ENCODE measurements at places on chromosomes 6 and 20.
A peak's percentile ranks its signal among the peaks of the same experiment; 100 is the strongest.

- DNase-seq = peak; percentile 30
Observed at GRCh38 chr20:44384423-44385027, 29.0 kb downstream of the HNF4A start.

DNA sequence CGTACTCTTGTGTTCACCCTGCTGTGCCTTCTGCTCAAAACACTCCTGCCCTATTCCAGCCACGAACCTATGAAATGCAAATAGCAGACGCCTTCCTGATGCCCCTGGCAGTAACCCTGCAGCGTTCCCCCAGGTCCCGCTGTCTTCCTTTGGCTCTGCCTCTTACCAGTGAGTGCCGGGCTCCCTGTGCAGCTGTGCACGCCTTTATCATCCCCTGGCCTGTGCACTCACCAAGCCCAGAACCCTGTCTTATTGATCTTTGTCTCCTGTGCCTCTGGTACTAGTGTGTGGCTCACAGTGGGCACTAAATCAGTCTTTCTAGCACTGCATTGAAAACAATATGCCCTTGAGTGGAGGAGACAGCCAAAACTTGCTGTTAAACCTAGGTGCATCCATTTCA is 19.7 kb downstream of the ZDHHC14 start:
- DNase-seq = no peak

DNA sequence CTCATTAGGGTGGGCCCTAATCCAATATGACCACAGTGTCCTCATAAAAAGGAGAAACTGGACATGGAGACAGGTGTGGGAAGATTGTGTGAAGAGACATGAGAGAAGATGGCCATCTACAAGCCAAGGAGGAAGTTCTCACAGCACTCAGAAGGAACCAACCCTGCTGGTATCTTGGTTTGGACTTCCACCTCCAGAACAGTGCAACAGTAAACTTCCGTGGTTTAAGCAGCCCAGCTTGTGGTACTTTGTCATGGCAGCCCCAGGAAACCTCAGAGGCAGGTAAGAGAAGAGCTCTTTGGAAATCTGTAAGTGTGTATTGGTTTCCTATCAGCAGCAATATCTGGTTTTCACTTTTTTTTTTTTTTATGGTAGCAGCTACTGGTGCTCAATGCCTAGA is 16.5 kb upstream of the CNKSR3 start:
- DNase-seq = no peak

DNA sequence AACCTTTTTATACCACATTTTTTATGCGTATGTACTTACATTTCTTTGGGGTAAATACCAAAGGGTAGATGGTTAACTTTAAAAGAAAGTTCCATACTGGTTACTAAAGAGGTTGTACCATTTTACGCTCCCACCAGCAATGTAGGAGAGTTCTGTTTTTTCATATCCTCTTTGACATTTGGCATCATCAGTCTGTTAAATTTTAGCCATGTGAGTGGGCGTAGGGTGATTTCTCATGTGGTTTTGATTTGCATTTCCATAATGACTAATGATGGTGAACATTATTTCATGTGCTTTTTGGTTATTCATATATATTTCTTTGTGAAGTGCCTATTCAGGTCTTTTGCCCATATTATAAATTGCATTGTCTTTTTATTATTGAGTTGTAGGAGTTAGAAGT is 194.2 kb downstream of the PRL start:
- DNase-seq = no peak

DNA sequence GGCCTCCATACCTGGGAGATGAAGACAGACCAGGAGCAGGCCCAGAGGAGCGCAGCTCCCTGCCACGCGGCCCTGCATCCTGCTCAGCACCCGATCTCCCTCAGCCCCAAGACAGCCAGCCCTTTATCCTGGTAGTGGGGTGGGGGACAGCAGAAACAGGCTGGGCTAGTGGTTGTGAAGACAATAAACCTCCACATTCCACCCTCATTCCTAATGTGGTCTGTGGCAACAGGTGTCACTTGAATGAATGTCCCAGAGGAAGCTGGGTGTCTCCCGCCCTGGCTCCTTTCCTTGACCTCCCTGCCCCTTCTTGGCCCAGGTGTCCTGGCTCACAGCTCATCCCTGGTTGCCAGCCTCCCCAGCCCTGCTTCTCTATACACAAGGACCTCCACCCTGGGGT is at the start of gene C6orf15:
Gene C6orf15, minus strand, starts transcription at position 98 of the 400 bp plus-strand sequence. Its CDS starts 20 bp downstream, at position 78.
- DNase-seq = no peak

- DNase-seq = no peak
Observed at GRCh38 chr6:116543149-116543548, 2.3 kb downstream of the TRAPPC3L start.

- no peak for DNase-seq
Observed at GRCh38 chr20:300345-300990, 3.1 kb downstream of the ZCCHC3 start.

GRCh38 chr6:33748841-33749240 is 2.1 kb upstream of the IP6K3 start:
- no peak for DNase-seq

DNA sequence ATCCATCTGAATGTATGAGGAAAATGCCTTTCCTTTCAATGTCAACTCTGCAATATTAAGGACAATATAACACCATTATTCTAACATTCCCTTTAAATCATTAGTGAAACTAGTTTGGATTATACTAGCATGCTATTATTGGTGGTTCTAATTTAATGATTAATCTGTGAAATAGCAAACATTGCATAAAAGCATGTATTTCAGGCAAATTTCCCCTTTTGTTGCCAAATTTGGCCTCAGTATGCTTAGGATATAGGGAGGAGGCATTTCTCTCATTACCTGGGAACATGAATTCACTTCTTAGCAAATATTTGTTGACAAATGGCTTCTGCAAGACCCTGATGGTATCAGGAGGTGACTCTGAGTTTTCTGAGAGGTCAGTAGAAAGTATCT is 1.6 kb downstream of the TPMT start:
- DNase-seq = no peak

DNA sequence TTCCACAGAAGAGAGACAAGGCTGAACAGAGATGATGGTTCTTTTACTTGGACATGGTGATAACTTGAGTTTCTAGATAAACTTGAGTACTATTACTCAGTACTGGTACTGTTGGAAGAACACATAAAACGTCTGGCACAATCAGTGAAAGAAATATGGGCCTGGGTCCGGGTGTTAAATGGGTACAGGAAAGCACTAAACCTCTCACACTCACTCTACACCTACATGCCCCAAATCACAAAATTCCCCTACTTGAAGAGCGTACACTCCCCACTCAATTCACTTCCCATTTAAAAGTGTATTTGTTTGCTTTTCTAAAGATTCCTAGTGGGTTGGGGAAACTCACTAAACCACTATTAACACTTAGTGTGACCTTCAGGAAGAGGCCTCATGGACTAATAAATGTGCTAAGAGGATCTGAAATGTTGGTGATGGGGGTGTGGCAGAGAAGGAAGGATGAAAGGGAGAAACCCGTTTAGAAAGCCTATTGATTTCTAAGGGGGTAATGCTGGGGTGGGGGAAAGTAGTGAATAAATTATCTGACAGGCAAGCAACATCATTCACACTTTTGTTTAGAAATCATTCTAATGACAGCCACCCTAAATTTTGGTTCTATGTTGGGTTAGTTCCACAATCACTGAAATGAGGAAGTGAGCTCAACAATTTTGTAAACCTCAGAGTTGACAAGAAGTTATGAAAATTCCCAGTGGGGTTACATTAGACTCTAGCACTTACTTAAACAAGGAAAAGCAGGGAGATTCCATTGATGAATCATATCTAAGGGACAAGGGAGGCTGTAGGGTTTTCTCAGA is 222.6 kb upstream of the MARCKS start:
- DNase-seq = no peak

- no peak for DNase-seq
Observed at GRCh38 chr6:54102238-54102637, 9.0 kb upstream of the MLIP start.

DNA sequence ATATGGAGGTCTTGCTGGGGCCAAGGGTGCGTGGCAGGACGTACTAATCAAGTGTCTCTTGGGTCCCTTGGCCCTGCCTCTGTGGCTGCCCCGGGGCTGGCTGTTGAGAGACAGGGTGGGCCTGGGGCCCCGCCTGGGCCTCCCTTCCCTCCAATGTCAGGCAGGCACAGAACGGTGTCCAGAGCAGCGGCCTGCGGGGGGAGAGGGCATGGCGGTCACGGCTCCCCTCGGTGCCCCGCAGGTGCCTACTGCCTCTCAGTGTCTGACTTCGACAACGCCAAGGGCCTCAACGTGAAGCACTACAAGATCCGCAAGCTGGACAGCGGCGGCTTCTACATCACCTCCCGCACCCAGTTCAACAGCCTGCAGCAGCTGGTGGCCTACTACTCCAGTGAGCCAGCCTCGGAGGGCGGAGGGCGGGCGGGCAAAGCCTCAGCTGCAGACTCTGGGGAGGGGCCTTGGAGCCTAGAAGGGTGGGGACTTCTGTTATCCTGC is 50.0 kb downstream of the SRC start:
- peak; percentile 73 for DNase-seq

- no peak for DNase-seq
Observed at GRCh38 chr6:31911826-31912585, 10.1 kb upstream of the ZBTB12 start.

DNA sequence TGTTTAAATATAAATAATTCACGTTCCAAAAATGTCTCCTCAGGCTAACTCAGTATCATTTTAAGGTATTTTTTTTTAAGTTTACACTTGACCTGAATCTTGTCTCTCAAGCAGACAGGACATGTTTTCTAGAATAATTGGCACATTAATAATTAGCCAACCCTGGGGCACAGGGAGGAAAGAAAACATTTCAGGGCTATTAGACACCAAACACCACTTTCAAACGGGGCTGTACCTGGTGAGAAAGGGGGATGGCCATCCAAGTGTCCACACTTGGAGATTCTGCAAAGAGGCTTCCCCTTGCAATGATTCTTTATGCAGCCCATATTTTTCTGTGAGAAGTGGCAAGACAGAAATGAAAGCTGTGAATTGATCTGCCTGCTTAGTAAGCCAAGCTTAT is 560.8 kb downstream of the CD109 start:
- no peak for DNase-seq

GRCh38 chr6:14292119-14292518 is 174.5 kb downstream of the CD83 start:
- peak; percentile 63 for DNase-seq

DNA sequence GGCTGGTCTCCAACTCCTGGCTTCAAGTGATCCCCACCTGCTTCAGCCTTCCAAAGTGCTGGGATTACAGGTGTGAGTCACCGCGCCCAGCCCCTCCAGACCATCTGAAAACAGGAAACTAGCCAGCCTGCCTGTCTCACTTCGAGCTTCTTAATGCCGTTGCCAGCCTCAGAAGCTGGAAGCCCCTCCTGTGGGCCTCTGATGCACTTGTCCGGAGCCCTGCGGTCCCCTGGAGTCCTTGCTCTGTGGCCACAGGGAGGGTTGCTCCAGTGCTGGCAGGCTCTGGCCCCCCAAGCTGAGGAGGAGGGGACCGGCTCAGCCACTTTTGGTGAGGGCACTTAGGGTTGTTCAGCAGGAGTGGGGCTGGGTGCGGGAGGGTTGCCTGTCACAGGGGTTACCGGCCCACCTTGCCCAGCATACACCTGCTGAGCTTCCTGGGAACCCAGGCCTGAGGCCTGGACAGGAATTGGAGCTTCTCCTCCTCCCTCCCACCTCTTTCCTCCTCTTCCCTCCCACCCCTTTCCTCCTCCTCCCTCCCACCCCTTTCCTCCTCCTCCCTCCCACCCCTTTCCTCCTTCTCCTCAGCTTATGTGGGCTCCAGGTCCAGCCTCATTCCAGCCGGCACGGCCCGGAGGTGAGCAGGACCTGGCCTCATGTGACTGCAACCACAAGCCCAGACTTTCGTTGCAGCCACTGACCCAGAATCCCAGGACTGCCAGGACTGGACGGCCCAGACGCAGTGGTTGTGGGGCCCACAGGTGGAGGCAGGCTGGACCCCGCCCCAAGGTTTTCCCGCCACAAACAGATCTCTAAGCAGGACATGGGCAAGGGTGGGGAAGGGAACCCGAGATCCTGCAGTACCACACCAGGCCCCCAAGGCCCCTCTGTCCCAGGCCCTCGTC is 9.4 kb upstream of the BIRC7 start:
- DNase-seq = no peak

GRCh38 chr6:63441266-63441956 is 121.6 kb upstream of the LGSN start:
- DNase-seq = peak; percentile 77

DNA sequence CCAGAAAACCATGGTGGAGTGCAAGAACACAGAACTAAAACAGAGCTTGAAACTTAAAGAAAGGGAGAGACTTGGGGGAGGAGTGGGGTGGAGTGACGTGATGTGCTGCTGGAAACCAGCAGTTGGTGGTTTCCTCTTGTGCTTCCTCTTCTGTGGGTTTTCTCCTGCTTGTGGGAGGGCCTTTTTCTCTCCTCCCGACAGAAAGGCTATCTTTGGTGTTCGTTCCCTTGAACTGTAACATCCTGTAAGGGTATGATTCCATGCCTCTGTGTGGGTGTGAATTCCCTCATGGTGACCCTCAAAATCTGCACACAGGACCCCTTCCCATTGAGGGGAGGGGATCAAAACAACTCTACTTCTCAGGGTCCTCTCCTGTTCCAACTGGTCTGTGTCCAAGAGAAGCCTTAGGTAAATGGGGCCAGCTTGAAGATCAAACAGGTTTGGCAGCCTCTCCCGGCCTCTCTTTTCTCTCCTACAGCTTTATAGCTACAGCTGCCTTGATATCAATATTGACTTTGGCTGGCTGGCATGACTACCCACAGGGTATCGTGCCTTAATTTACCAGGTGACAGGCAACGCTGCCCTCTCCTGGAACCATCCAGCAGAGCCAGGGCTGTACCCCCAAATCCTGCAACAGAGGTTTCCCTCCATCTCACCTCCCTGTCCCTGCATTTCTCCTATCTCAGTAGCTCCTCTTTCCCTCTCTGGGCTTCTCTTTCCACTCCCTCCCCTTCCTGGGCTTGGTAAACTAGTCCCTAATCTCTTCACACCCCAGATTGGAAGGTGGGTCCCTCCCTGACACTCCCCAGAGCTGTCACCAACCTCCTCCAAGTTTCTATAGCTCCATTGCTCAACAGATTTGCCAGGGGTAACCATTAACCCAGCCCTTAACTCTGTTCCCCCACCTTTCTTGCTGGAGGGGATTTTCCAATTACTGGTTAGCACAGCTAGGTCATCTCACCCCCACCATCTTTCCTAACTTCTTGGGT is 1.5 kb upstream of the MSH5 start:
- DNase-seq = peak; percentile 95

DNA sequence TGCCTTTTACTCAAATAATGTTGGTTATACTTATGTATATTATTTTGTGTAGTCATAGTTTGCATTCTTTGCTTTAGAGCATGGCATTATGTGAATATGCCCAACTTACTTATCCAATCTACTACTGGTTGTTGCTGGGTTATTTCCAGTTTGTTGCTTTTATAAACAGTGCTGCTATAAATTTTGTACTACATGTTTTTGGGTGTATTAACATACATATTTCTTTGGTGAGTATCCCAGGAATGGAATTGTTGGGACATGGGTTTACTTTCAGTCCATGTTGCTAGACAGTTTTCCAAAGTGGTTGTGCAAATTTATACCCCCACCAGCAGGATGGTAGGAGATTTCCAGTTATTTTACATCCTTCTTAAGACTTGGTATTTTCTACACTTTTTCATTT is 157.1 kb upstream of the THEMIS start:
- no peak for DNase-seq

Data from DMS153 (cell line).